ENCODE measurements at places on chromosomes 4 and X.

DNA sequence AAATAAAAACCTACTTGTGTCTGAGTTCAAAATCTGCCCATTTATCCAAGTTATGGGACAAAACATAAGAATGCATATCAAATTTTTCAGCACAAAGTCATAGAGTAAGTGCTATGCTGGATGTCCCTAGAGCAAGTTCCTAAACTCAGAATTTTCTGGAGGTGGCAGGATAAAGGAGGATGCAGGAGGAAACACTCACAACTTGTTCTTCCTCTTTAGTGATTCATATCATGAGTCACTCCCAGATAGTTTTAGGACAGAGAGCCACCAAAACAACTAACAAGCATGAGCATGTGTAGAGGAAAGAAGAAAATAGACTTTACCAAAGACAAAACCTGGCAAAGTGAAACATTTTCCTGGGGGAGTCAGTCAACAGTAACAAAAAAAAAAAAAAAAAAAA lies 302.7 kb downstream of the KCTD8 start:
- no peak for DNase-seq

- DNase-seq, result peak; percentile 75
Measured at GRCh38 chr4:77157859-77158486, 966 bp downstream of the CCNG2 start.

DNA sequence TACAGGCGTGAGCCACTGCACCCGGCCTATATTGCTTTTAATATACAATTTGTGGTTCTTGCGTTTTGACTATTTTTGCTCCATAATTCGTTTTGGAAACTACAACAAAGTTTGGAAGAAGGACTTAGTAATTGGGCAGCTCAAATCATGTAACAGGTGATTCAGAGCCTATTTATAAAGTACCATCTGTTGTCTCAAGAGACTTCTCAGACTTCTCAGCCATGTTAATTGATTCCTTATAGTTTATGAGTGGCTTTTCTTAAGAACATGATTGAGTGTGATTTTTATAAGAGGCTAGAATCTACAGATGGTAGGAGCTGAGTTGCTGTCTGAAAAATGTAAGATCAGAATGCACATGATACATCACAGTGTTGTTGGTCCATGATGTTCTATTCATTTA lies 240.2 kb downstream of the ADGRL3 start:
- DNase-seq, result no peak

DNA sequence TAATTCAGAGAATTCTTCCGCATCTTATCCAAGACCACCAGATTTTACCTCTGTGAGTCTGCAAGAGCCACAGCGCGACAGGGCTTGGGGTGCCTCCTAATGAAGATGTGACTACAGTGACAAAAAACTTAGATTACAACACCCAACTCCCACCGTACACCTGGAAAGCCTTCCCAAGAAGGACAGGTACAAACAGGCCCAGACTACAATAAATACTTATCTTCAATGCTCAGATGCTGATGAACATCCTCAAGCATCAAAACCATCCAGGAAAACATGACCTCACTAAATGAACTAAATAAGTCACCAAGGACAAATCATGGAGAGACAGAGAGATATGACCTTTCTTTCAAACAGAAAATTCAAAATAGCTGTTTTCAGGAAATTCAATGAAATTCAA lies 20.8 kb upstream of the ABCG2 start:
- no peak for DNase-seq

DNA sequence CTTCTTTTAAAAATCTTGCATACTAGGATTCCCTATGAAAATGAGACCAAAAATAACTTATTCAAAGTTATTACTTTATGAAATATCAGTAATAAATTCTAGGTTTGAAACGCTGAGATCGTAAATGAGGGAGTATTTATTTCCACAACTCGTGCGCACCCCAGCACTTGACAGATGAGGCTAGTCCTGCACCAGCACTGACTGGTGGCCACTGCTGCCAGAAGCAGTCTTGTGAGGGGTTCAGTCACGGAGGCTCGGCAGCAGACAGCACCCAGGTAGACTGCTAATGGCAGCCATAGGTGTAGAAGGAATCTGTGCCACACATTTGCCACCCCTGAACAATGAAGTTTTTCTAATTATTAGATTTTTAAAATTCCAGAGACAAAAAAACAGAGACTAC lies 248.7 kb downstream of the CAMK2D start:
- no peak for DNase-seq

- DNase-seq, result no peak
Measured at GRCh38 chrX:106905064-106905708, 2.0 kb upstream of the RIPPLY1 start.

DNA sequence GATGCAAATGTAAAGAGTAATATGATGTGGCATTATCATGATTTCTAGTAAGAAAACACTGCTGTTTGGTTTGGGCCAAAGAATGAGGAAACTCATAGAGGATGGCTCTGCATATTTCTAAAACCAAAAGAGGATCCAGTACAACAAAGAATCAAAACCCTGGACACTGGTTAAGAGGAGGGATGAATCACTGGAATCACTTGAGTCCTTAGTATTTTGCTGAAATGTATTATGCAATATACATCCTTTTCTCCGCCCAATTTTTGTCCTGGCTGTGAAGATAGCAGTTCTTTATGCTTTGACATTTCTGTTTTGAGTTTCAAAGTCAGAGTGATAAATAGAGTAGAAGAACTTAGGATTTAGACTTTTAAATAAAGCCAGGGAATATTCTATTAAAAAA lies 345.9 kb downstream of the PACRGL start:
- no peak for DNase-seq

- DNase-seq, result no peak
Measured at GRCh38 chr4:131248314-131248713, 1900.8 kb upstream of the PCDH10 start.
